ENCODE measurements at places on chromosomes 3 and 15. TPM values are rescaled to one million over a fixed set of nuclear protein-coding genes. Genes with fewer than 3 reads are reported as not detected.

DNA sequence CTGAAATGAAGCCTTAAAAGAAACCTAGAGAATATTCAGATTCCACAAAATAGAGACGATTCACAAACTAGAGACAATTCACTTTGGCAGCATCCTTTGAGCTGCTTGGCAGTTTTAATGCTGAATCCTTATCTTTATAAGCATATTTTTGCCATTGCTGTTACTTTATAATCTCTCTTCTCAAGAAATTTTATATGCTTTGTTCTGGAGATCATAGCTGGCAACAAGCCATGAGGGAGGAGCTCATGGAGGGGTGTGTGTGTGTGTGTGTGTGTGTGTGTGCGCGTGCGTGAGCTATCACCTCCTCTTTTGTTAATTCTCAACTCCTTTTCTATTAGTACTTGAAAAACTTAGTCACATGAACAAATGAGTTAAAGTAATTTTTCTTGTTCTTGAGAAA, 495.0 kb upstream of the RGMA start:
- H3K27ac ChIP-seq = no peak overlapping the region
- no peaks in the 10 kb centered on the region for H3K36me3 ChIP-seq
- no peak overlapping the region for H3K4me3 ChIP-seq
- DNase-seq = no peak
- no peaks in the 10 kb centered on the region for H3K4me1 ChIP-seq

GRCh38 chr3:36862076-36862755, 82.6 kb downstream of the TRANK1 start:
- no peak overlapping the region for H3K27ac ChIP-seq
- no peak overlapping the region for H3K4me3 ChIP-seq
- DNase-seq = no peak
- H3K4me1 ChIP-seq = no peaks in the 10 kb centered on the region
- peaks cover 66% of the 10 kb centered on the region for H3K36me3 ChIP-seq

- DNase-seq = no peak
- no peaks in the 10 kb centered on the region for H3K27me3 ChIP-seq
- no peak overlapping the region for H3K4me3 ChIP-seq
- no peak overlapping the region for H3K27ac ChIP-seq
- H3K36me3 ChIP-seq = no peaks in the 10 kb centered on the region
- H3K4me1 ChIP-seq = no peaks in the 10 kb centered on the region
These were observed 224.1 kb downstream of the TPRG1 start for GRCh38 chr3:189395825-189396224.

GRCh38 chr3:82202269-82202668, 440.8 kb upstream of the GBE1 start:
- H3K27ac ChIP-seq = no peak overlapping the region
- H3K36me3 ChIP-seq = no peaks in the 10 kb centered on the region
- H3K4me3 ChIP-seq = no peak overlapping the region
- no peaks in the 10 kb centered on the region for H3K4me1 ChIP-seq
- H3K27me3 ChIP-seq = no peaks in the 10 kb centered on the region

- H3K36me3 ChIP-seq = peaks cover 16% of the 10 kb centered on the region
- no peak for DNase-seq
- no peak overlapping the region for H3K4me3 ChIP-seq
- H3K27me3 ChIP-seq = no peaks in the 10 kb centered on the region
- peaks cover 8% of the 10 kb centered on the region for H3K4me1 ChIP-seq
These were observed 62.0 kb upstream of the SLC2A2 start for GRCh38 chr3:171088496-171088895.

GRCh38 chr3:78689378-78689777, 1078.4 kb downstream of the ROBO1 start:
- H3K27me3 ChIP-seq = no peaks in the 10 kb centered on the region
- H3K36me3 ChIP-seq = no peaks in the 10 kb centered on the region
- no peak overlapping the region for H3K4me3 ChIP-seq
- no peak overlapping the region for H3K27ac ChIP-seq
- no peaks in the 10 kb centered on the region for H3K4me1 ChIP-seq

Gene CAMP
- total RNA-seq = 2.3 TPM

- H3K36me3 ChIP-seq = no peaks in the 10 kb centered on the region
- H3K4me1 ChIP-seq = no peaks in the 10 kb centered on the region
- H3K27me3 ChIP-seq = no peaks in the 10 kb centered on the region
- no peak overlapping the region for H3K4me3 ChIP-seq
- no peak overlapping the region for H3K27ac ChIP-seq
These were observed 62.8 kb upstream of the SPATA12 start for GRCh38 chr3:56997675-56998074.

- H3K36me3 ChIP-seq = no peaks in the 10 kb centered on the region
- no peak overlapping the region for H3K27ac ChIP-seq
- no peak overlapping the region for H3K4me3 ChIP-seq
- H3K27me3 ChIP-seq = no peaks in the 10 kb centered on the region
- no peak for DNase-seq
These were observed 17.4 kb upstream of the TRMT10C start for GRCh38 chr3:101544161-101544850.

DNA sequence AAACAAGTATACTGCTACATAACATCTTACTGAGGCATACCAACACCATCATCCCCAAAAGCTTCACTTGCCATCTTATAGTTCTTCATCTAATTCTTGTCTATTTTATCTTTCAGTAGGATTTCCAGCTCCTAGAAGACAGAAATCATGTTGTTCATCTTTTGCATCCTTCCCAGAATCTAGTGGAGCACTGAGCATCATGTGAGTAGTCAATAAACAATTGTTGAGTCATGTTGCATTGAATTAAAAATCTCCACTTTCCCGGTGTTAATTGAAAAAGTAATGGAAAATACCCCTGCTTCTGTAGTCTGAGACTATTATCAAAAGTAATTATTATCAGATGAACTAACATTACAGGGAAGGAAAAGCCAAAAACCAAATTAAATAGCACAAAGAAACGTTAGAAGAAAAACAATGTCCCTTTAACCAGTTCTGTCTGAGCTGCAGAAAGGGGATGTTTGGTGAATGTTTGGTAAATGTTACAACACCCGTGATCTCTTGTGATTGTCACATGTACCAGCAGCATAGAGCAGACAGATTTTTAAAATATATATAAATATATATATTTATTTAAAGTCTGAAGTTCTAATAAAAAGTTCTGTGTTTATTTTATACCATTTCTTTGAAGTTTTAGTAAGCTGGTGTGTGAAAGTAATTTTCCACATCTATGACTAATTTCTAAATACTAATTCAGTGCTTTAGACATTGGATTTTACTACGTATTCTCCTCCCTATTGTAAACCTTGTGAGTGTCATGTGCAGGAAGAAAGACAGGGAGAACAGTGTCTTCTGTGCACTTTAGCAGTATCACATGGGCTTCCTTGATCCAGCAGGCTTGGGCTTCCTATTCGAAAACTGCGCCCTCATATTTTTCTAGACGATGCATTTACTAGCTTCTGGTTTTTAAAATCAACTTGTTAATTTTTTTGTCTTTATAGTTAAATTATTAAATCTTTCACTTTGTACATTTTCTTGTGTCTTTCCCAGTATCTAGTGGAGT, 85.6 kb downstream of the RAP2B start:
- H3K27me3 ChIP-seq = no peaks in the 10 kb centered on the region
- no peak for DNase-seq
- peak overlapping the region; percentile 56 for H3K27ac ChIP-seq
- H3K4me1 ChIP-seq = peaks cover 14% of the 10 kb centered on the region
- no peaks in the 10 kb centered on the region for H3K36me3 ChIP-seq

DNA sequence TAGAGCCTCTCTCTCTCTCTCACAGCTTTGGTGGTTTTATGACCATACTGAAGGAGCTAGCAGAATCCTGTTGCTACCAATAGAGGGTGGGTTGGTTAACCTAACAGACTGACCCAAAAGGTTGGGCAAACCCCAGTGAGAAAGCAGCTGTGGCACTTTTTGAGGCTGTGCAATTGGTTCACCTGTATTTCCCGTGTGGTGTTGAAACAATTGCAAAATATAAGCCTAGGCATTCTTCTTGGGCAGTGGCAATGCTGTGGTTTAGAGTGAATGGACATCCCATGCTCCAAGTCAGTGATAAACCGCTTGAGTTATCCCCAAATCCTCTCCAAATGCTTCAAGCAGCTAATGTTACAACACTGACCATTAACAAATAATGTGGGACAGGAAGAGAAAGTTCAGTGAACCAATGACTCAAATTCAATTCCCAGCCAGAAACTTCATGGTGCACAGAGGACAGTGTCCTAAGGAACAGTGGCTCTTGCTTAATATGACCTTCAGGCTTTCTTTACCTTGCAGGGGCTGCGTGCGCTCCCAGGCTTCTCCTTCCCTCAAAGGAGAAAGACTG, 261.9 kb upstream of the ICE2 start:
- H3K27me3 ChIP-seq = no peaks in the 10 kb centered on the region
- no peaks in the 10 kb centered on the region for H3K4me1 ChIP-seq
- H3K36me3 ChIP-seq = no peaks in the 10 kb centered on the region
- no peak for DNase-seq
- no peak overlapping the region for H3K4me3 ChIP-seq

DNA sequence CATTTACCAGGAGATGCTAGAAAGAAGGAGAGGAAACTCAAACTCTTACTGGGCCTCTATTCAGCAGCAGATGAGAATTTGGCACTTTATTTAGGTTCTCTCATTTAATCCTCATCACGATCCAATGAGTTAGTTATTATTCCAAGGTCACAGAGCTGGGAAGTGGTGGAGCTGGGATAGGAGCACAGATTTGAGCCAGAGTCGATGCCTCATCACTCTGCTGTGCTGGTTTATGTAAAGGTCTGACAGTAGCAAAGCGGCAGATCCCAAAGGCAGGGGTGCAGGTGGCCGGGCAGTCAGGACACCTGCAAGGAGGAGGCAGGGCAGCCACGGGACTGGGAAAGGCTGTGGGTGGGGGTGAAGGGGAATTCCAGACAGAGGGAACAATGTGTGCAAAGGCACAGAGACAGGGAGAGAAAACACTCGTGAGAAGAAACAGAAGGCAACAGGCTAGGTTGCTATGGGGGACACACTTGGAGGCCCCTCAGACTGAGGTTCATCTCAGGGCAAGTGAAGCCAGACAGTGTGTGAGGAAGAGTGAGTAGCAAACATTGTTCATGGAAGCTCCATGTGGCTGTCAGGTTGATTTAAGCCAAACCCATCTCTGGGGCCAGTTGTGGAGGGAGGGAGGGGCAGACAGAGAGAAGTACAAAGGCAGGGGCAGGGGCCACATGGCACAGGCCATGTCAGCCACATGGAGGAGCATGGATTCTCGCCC, 26.8 kb downstream of the RAB6B start:
- no peak for DNase-seq
- no peaks in the 10 kb centered on the region for H3K4me1 ChIP-seq
- no peaks in the 10 kb centered on the region for H3K27me3 ChIP-seq
- H3K36me3 ChIP-seq = no peaks in the 10 kb centered on the region

- no peaks in the 10 kb centered on the region for H3K27me3 ChIP-seq
- H3K36me3 ChIP-seq = no peaks in the 10 kb centered on the region
- no peak overlapping the region for H3K27ac ChIP-seq
- H3K4me3 ChIP-seq = no peak overlapping the region
- no peaks in the 10 kb centered on the region for H3K4me1 ChIP-seq
- DNase-seq = peak; percentile 27
These were observed 89.6 kb upstream of the SEC13 start for GRCh38 chr3:10410383-10411002.

Gene SLC25A36
- 91.5 TPM for total RNA-seq

Gene LINGO1
- total RNA-seq = 0.86 TPM

Gene GCNT3
- 0.68 TPM for total RNA-seq

DNA sequence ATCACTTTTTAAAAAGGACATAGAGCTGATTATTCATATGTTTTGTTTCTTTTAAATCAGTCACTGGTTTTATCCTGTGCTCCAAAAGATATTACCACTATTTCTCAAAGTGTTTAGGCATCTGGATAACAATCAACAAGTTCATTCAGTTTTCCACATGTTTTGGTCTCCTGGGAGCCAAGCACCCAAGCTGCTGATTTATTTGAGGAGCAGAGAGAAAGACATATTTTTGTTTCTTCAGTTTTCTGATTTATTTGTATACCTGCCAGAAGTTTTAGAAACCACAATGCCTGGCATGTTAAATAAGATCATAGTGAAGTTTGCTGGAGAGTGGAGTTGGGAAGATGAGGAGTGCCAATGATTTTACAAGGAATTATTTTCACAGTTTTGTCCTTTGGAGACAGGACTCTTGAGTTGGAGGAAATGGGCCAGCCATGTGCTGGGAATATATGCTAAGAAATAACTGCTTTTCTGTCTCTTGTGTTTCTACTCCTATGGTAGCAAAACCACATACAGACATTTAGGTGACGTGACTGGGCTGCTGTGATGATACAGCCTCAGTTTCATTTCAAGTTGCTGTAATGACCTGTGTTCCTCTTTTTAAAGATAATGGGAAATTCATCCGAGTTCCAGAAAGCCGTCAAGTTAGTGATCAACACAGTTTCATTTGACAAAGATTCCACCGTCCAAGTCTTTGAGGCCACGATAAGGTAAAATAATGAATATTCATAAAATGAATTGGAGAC, 11.7 kb downstream of the EDEM1 start:
- H3K27me3 ChIP-seq = no peaks in the 10 kb centered on the region
- peaks cover 51% of the 10 kb centered on the region for H3K4me1 ChIP-seq
- peaks cover 48% of the 10 kb centered on the region for H3K36me3 ChIP-seq
- no peak for DNase-seq
- H3K4me3 ChIP-seq = no peak overlapping the region

GRCh38 chr15:88700716-88701115, 61.9 kb downstream of the ISG20 start:
- H3K4me1 ChIP-seq = peaks cover 3% of the 10 kb centered on the region
- no peak overlapping the region for H3K4me3 ChIP-seq
- no peak for DNase-seq
- no peak overlapping the region for H3K27ac ChIP-seq
- H3K27me3 ChIP-seq = peaks cover 7% of the 10 kb centered on the region

Gene FGD5
- 85.0 TPM for total RNA-seq

Gene WDR76
- 5.7 TPM for total RNA-seq

- no peak for DNase-seq
- H3K27me3 ChIP-seq = no peaks in the 10 kb centered on the region
- no peak overlapping the region for H3K27ac ChIP-seq
- H3K4me1 ChIP-seq = no peaks in the 10 kb centered on the region
- H3K36me3 ChIP-seq = no peaks in the 10 kb centered on the region
These were observed 218.3 kb downstream of the CTNNB1 start for GRCh38 chr3:41417574-41417973.

DNA sequence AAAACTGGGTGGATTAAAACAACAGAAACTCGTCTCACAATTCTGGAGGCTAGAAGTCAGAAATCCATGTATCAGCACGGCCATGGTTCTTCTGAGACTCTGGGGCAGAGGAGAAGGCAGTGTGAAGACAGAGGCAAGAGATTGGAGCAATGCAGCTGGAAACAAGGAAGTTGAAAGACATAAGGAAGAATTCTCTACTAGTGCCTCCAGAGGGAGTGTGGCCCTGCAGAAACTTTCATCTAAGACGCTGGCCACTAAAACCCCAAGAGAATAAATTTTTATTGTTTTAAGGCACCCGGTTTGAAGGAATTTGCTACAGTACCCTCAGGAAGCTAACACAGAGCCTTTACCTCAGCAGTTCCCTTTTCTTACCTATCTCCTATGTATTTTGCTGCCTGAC, 1012.2 kb upstream of the CADM2 start:
- H3K4me3 ChIP-seq = no peak overlapping the region
- no peaks in the 10 kb centered on the region for H3K4me1 ChIP-seq
- H3K27ac ChIP-seq = no peak overlapping the region
- H3K36me3 ChIP-seq = no peaks in the 10 kb centered on the region

- no peaks in the 10 kb centered on the region for H3K27me3 ChIP-seq
- H3K27ac ChIP-seq = no peak overlapping the region
- DNase-seq = no peak
- H3K36me3 ChIP-seq = no peaks in the 10 kb centered on the region
- H3K4me3 ChIP-seq = no peak overlapping the region
- peaks cover 12% of the 10 kb centered on the region for H3K4me1 ChIP-seq
These were observed 41.5 kb upstream of the CFAP161 start for GRCh38 chr15:81092559-81092902.

GRCh38 chr3:151673974-151674373, 59.8 kb upstream of the AADACL2 start:
- DNase-seq = no peak
- no peaks in the 10 kb centered on the region for H3K27me3 ChIP-seq
- H3K27ac ChIP-seq = no peak overlapping the region
- H3K4me3 ChIP-seq = no peak overlapping the region

Data from lower lobe of right lung (tissue), 2 donors.